Hematopoietic multipotent progenitor cell treated with erythropoietin and hydrocortisone succinate and interleukin-3 and kit ligand, for 8 days (in vitro differentiated cells): ENCODE measurements at places on chromosomes 12 and 14.

DNA sequence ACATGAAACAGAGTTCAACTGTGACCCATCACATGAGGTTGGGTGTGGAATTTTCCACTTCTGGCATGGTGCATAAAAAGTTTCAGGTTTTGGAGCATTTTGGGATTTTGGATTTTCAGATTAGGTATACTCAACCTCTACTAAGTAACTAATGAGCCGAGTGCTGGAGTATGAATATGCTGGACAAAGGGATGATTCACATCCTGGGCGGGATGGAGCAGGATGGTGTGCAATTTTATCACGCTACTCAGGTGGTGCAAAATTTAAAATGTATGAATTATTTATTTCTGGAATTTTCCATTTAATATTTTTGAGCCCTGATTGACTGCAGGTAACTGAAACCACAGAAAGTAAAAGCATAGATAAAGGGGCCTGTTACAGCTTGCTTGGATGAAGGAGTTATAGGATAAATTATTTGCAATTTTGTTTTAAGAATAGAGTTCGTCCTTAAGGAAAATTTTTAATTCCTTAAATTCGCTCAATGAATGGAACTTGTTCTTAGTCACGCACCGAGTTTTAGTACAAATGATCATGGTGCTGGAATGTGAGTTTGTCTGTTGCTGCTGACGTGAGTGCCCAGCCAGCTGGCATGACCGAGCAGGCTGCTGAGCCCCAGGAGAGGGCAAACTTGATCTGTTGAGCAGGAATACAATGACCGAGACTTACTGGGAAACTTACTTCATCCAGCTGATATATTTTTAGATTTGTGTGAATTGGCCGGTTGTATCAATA is 176.3 kb downstream of the ESR2 start:
- DNase-seq: no peak

- DNase-seq: no peak
These were observed 84.1 kb upstream of the MON2 start for GRCh38 chr12:62382526-62382925.

- no peak for DNase-seq
These were observed 22.0 kb downstream of the GALC start for GRCh38 chr14:87971010-87971409.

DNA sequence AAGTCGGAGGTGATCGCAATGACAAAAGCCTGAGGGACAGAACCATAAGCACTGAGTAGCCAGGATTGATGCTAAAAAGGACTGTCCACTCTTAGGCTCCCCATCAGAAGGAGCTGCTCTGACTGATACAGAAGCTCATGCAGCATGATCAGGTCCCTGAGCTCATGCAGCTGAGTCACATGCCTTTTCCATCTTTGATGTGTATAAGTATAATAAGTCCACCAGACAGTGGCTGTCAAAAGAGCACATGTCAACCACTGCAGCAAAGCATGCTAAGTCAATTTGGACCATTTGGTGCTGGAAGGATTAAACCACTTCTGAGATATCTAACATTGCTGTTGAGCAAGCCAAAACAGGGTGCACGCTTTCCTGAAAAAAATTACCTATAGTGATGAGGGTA is 144.1 kb downstream of the NTF3 start:
- DNase-seq: no peak
